ENCODE measurements at places on chromosomes 2 and 18.

GRCh38 chr18:10226971-10227370 is 227.5 kb upstream of the APCDD1 start:
- DNase-seq: no peak

- DNase-seq: no peak
Measured at GRCh38 chr18:11761553-11761952, 72.5 kb downstream of the GNAL start.

GRCh38 chr18:63701952-63702351 is 808 bp upstream of the SERPINB11 start:
- no peak for DNase-seq

DNA sequence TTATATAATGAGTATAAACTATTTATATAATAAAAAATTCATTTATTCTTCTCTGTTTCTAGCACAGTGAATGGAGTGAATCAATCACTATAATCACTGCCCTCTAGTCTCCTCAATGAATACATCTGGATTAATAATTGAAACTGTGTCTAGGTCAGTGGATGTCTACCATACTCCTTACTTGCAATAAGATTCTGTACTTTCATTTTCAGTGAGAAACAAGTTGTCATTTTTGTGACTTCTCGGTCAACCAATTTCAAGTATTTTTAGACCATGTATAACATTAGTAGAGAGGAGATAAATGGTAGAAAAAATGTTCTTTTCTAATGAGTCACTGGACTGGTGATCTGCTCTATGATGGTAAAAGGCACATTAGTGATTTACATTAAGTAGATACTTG is 799.6 kb upstream of the CHAC2 start:
- DNase-seq: no peak

- no peak for DNase-seq
Measured at GRCh38 chr2:218008060-218009040, 5.6 kb upstream of the TNS1 start.
